ENCODE measurements at places on chromosomes 7 and 10.

- no peak for DNase-seq
Observed at GRCh38 chr10:105756386-105756785, 1115.3 kb downstream of the SORCS3 start.

DNA sequence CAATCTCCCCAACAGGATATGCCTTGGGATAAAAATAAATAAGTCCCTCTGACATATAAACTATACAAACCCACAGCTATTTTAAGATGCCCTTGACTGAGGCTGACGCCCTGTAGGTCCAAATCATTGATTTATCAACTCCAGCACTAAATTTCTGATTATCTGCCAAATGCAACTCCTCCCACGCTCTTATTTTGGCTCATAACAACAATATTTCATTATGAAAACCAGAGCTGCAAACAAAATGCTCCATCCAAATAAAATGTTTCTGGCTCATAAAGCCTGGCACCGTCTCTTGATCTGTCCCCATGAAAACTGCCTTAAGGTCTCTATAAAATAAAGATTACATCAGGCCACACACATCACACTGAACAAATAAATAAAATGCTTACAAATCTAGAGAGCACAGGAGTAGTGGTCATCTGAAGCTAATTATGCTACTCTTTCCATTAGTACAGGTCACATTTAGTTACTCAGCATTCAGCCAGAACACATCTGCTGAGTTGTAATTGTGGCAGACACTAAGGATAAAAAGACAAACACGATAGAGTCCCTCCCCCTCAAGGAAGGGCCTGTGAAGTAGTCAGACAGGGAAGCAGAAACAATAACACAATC is 28.8 kb downstream of the CACUL1 start:
- DNase-seq, result no peak

GRCh38 chr10:8301831-8302230 is 247.3 kb downstream of the GATA3 start:
- DNase-seq, result no peak

DNA sequence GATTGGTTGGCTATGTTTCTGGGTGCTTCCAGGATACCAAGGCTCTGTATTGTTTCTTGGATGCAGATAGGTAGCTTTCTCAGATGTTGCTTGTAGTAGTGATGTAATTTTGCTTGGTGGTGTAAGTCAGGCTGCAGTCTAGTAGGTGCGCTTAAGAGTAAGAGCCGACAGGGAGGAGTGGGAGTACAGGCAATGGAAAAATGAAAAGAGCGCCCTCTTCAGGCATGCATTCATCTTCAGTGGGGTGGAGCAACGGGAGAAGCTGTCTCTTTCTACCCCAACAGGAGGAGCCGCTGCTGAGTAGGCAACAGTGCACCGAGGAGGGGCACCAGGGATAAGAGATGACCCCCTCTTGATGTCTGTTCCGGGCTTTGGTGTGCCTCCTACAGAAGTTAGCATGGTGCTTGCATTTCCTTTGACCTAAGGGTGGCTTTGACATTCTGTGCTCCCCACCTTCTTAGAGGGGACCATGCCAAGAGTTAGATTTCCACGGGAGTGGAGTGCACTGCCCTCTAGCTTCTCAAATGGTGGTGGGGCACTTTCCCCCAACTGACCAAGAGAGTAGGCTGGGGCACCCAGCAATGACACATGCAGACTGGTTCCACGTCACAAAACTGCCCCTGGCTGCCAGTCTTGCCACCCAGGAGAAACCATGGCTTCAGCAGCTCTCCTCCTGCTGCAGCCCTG is 56.1 kb downstream of the ZNF783 start:
- DNase-seq, result no peak

- no peak for DNase-seq
Observed at GRCh38 chr7:23658831-23659427, 21.1 kb upstream of the FAM221A start.

GRCh38 chr10:129963641-129964501 is at the start of gene EBF3:
Gene EBF3, minus strand, starts transcription at chr10:129964274. Its CDS starts 506 bp downstream, at chr10:129963768.
- DNase-seq, result no peak

DNA sequence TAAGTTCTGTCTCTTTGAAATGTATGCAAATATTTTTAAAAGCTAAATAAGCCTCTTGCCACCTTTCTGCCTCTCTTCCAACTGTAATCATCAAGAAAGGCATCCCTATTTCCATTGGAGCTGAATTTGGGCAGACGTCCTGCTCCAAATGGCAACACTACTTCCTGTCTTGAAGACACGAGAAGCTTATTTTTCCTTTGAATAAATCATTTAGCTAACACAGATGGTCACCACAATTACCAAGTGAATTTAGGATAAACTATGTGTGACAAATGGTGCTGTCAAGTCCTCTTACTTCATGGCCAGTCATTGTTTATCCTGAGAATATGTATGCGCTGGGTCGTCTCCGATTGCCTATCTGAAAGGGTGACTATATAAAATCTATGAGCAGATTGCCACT is 268.0 kb downstream of the ANKRD7 start:
- DNase-seq, result no peak

DNA sequence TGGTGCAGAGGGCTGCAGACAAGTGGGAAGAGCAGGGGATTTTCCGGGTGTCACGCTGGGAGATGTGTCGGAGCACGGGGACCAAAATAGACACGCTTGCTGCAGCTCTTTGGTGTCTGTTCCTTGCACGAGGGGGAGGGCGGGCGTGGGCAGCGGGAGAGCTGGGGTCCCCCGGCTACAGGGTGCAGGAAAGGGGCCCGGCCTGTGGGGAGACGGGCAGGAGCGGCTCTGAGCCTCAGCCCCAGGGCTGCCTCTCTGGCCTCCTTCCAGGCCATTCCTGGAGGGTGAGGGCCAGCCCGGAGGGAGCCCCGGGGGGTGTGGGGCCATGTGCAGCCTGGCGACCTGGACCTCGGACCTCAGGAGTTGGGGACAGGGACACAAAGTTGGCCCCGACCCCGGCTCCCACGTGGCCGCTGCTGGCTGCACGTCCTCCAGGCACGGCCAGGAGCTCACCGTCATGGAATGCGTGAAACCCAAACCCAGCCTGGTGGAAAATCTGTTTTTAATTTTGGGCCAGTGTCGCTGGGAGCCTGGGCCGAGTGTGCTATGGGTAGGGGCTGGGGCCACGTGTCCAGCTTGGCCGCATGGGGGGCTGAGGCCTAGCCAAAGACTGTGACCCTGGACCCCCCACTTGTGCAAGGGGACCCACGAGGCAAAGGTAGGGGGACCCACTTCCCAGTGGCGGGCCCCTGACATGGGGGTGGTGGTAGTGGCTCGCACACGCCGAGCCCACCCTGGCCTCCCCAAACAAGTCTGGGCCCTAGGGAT is 6.6 kb downstream of the TTYH3 start:
- DNase-seq, result no peak

DNA sequence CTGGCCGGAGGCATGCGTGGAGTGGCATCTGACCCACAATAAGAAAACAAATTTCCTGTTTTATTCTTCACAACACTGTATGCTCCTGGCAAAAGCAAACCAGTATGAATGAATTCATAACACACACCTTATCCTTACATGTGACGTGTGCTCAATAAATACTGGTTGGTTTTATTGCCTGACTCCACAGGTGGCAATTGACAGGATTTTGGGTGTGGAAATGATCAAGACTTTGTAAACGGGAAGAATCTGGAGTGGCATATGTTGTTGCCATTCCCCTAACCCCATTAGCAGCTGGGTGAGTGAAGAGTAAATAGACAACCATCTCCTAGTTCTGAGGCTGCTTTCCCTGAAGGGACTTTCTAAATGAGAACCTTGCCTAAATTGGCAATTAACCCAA is 215.5 kb upstream of the AOAH start:
- DNase-seq, result no peak

- DNase-seq, result no peak
Observed at GRCh38 chr10:133544506-133544905, 17.3 kb downstream of the CYP2E1 start.

GRCh38 chr10:24469993-24470392 is 253.7 kb downstream of the ARHGAP21 start:
- DNase-seq, result no peak

DNA sequence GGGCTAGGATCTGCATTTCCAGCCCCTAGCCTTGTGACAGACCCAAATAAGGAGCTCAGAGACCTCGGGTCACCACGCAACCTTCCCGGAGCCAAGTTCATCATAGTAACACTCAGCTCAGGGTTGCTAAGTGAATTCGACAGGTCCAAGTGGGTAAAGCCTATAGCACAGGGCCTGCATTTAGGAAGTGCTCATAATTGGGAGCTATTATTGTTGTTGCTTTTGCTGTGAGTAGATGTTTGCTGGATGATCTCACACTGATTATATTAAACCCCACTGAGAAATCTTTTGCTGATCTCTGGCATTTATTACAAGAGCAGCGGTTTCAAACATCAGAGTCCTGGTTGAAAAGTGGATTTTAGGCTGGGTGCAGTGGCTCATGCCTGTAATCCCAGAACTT is 20.3 kb upstream of the SAR1A start:
- no peak for DNase-seq

GRCh38 chr7:150685219-150686029 is at the start of gene GIMAP2:
Gene GIMAP2, plus strand, starts transcription at chr7:150685706. Its CDS starts 1,354 bp downstream, at chr7:150687060.
- no peak for DNase-seq

GRCh38 chr10:113991091-113991860 is 52.4 kb upstream of the ADRB1 start:
- DNase-seq, result no peak

GRCh38 chr10:53846809-53847208 is 954.2 kb downstream of the PCDH15 start:
- no peak for DNase-seq

GRCh38 chr10:132654708-132655661 is 117.4 kb downstream of the INPP5A start:
- peak; percentile 36 for DNase-seq

- DNase-seq, result no peak
Observed at GRCh38 chr7:150858236-150859197, 6.2 kb downstream of the AOC1 start.

GRCh38 chr7:142188846-142189245 is 69.0 kb downstream of the PRSS58 start:
- DNase-seq, result no peak

DNA sequence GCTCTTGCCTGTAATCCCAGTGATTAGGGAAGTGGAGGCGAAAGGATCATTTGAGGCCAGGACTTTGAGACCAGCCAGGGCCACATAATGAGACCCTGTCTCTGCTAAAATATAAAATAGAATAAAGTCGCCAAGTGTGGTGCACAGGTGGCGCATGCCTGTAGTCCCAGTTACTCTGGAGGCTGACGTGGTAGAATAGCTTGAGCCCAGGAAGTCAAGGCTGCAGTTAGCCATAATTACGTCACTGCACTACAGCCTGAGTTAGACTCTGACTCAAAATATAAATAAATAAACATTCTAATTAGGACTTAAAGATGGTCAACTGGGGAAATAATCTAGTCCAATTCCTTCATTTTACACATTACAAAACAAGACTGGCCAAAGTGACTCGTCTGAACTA is 768 bp downstream of the CHCHD2 start:
- DNase-seq, result peak; percentile 21

GRCh38 chr10:1706256-1706655 is 31.1 kb downstream of the ADARB2 start:
- no peak for DNase-seq

- DNase-seq, result no peak
Observed at GRCh38 chr7:45193828-45194227, 36.2 kb downstream of the RAMP3 start.

GRCh38 chr7:35037211-35037525 is at the start of gene DPY19L1:
Gene DPY19L1, minus strand, starts transcription at chr7:35037485. Its CDS starts 91 bp downstream, at chr7:35037394.
- DNase-seq, result no peak

DNA sequence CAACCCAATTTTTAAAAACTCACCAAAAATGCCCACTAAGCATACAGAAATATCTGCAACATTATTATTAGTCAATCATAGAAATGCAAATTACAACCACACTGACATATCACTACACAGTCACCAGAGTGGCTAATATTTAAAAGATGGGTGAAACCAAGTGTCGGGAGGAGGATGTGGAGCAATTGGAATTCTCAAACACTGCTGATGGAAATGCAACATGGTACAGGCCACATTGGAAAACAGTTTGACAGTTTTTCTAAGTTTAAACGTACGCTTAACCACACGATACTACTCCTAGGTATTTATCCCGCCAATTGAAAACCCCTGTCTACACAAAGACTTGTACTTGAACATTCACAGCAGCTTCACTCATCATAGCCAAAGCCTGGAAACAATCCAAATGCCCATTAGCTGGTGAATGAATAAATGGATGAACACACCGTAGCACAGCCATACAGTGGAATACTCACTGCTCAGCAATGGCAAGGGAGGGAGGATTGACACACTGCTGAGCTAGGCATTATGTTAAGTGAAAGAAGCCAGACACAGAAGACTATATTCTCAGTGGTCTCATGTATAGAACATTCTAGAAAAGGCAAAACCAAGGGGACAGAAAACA is 16.3 kb downstream of the GCK start:
- no peak for DNase-seq

- no peak for DNase-seq
Observed at GRCh38 chr7:155860840-155861479, 48.7 kb upstream of the SHH start.

GRCh38 chr10:77121829-77122228 is 515.8 kb downstream of the KCNMA1 start:
- no peak for DNase-seq

DNA sequence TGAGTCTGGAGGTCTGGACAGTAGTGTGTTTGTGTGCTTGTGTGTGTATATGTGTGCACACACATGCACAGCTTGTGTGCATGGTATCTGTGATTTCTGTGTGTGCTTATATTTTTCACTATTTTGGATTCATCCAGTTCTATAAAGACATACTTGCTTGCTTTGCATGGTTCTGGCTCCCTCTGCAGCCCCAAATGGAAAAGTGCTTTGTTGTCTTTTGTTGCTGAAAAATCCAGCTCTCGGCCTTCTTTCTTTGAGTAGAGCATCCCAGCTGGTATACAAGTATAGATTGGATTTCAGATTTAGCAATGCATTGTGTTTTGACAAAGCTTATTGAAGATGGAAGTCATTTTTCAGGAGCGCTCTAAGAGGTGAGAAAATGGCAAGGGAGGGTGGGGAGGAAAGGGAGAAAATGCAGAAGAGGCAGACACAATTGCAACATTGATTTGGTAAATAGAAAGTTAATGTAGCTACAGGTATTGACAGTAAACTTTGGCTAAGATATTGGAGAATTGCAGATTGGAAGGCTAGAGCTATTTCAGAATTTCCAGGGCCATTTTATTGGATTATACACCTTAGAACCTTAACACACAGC is 333.9 kb downstream of the AUTS2 start:
- no peak for DNase-seq

DNA sequence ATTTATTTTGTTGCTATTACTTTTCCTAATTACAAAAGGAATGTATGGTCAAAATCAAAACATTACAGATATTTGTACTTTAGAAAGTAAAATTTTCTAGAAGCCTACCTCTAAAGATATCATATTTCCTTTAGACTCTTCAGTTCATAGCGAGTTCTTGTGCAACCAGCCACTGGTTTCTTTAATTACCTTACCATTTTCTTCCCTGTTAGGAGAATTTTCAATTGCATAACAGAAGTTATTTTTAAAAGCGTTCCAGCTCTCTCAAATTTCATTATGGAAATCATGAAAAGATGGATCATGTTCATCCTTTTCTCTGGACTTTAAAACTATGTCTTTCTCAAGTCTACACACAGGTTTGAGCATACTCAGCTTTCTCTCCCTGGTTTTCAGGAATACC is 5.0 kb upstream of the TRUB1 start:
- DNase-seq, result no peak

GRCh38 chr10:104328646-104328895 is 9.7 kb downstream of the ITPRIP start:
- no peak for DNase-seq

- no peak for DNase-seq
Observed at GRCh38 chr10:60171436-60172013, 218.2 kb downstream of the ANK3 start.

GRCh38 chr10:29057822-29058331 is 231.0 kb upstream of the LYZL1 start:
- DNase-seq, result no peak

- DNase-seq, result no peak
Observed at GRCh38 chr7:153406486-153406872, 645.7 kb upstream of the DPP6 start.
